ENCODE measurements at places on chromosomes 3 and 15. TPM values are rescaled to one million over a fixed set of nuclear protein-coding genes. Genes with fewer than 3 reads are reported as not detected.

DNA sequence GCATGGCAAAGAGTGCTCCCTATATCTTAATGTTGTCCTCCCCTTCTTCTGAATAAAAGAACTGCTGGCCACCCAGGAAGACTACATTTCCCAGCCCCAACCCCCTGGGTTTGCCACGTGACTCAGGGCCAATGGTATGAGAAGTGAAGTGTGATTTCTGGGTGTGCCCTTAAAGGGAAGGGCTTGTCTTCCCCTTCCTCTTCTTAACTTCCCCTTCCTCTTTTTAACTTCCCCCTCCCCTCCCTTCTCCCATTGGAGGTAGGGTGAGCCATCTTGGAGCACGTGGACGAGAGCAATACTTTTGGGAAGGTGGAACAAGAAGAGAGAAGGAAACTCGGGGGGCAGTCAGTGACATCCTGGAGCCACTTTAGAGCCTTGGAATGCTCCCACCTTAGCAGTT, 6.8 kb upstream of the KBTBD12 start:
- H3K4me3 ChIP-seq = no peak overlapping the region
- H3K4me1 ChIP-seq = no peaks in the 10 kb centered on the region
- H3K27me3 ChIP-seq = no peaks in the 10 kb centered on the region
- no peak overlapping the region for H3K27ac ChIP-seq
- H3K36me3 ChIP-seq = no peaks in the 10 kb centered on the region

TRIM42 gene
- total RNA-seq = not detected

DNA sequence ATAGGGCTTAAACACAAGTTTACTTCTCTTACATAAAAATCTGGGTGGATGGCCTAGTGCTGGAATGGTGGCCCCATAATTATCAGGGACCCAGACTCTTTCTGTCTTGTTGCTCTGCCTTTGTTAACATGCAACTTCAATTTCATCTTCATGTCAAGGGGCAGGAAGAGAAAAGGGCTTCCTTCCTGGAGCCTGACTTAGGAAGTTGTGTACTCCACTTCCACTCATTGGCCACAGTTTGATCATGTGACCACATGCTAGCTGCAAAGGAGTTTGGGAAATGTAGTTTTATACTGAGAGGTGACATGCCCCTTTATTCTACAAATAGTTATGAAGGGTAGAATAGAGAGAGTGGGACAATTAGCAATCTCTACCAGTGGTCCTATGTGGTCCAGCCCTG, 39.3 kb downstream of the RHCG start:
- no peak for DNase-seq
- no peak overlapping the region for H3K27ac ChIP-seq
- H3K27me3 ChIP-seq = peaks cover 25% of the 10 kb centered on the region
- H3K36me3 ChIP-seq = no peaks in the 10 kb centered on the region
- H3K4me3 ChIP-seq = no peak overlapping the region
- H3K4me1 ChIP-seq = peaks cover 4% of the 10 kb centered on the region

DNA sequence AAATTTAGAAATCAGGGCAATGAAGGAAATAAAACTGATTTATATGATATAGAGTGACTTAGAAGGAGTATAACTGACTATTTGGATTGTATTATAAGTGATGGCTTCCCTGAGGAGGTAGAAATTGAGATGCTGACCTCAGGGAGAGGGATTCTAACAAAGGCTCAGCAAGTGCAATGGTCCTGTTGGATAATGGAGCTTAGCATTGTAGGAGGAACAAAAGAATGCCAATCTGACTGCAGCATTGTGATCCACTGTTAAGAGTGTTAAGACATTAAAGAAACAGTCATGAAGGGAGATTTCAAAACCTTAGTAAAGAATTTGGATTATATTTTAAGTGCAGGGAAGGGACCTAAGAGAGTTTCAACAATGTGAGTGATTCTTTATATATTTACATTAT, 158.4 kb upstream of the NAALADL2 start:
- no peaks in the 10 kb centered on the region for H3K4me1 ChIP-seq
- H3K36me3 ChIP-seq = no peaks in the 10 kb centered on the region
- no peak overlapping the region for H3K27ac ChIP-seq
- no peak overlapping the region for H3K4me3 ChIP-seq

GATA2 gene
- total RNA-seq = 0.40 TPM

HIGD2B gene
- total RNA-seq = not detected

DNA sequence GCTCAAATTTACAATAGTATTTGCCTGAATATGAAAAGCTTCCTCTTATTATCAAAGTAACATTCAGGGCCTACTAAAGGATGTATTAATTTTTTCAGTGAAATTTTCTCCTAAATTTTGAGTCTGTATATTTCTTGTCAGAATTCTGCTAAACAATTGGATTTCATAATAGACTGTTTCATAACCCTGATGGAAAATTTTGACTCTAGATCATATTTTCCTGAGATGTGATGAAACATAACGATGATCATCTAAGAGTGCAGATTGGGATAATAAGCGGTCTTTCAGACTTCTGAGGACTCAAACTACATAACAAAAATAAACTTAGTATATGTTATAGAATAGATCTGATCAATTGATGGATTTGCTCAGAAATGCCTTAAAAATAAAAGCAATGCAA, 574.5 kb upstream of the TBL1XR1 start:
- H3K27ac ChIP-seq = no peak overlapping the region
- no peaks in the 10 kb centered on the region for H3K27me3 ChIP-seq
- no peaks in the 10 kb centered on the region for H3K36me3 ChIP-seq
- no peak overlapping the region for H3K4me3 ChIP-seq
- no peak for DNase-seq

GRCh38 chr3:61908382-61908781, 347.0 kb downstream of the PTPRG start:
- H3K27ac ChIP-seq = no peak overlapping the region
- H3K4me1 ChIP-seq = peaks cover 8% of the 10 kb centered on the region
- no peak for DNase-seq
- H3K4me3 ChIP-seq = no peak overlapping the region
- no peaks in the 10 kb centered on the region for H3K27me3 ChIP-seq

PLCH1 gene
- 17.4 TPM for total RNA-seq

MOBP gene
- total RNA-seq = 0.10 TPM

SMAD6 gene
- total RNA-seq = 7.0 TPM

DNA sequence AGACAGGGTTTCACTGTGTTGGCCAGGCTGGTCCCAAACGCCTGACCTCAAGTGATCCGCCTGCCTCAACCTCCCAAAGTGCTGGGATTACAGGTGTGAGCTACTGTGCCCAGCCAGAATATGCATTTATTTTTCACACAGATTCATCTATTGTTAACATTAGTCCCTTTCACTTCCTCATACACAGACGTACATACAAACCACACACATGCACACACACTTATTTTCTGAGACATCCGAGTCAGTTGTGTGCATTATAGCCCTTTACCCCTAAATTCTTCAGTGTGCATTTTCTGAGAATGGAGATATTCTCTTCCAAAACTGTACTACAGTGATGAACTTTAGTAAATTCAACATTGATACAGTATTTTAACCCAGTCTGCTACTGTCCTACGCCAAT, 15.0 kb upstream of the MEX3B start:
- H3K4me1 ChIP-seq = peaks cover 2% of the 10 kb centered on the region
- no peak for DNase-seq
- H3K27me3 ChIP-seq = peaks cover 34% of the 10 kb centered on the region
- H3K4me3 ChIP-seq = no peak overlapping the region
- no peak overlapping the region for H3K27ac ChIP-seq
- H3K36me3 ChIP-seq = no peaks in the 10 kb centered on the region

PP2D1 gene
- total RNA-seq = not detected

GRCh38 chr3:150469031-150469930, 61.2 kb downstream of the TSC22D2 start:
- H3K36me3 ChIP-seq = no peaks in the 10 kb centered on the region
- no peak overlapping the region for H3K4me3 ChIP-seq
- H3K4me1 ChIP-seq = no peaks in the 10 kb centered on the region

- no peaks in the 10 kb centered on the region for H3K36me3 ChIP-seq
- no peak for DNase-seq
- no peak overlapping the region for H3K27ac ChIP-seq
- H3K4me1 ChIP-seq = no peaks in the 10 kb centered on the region
- no peak overlapping the region for H3K4me3 ChIP-seq
- no peaks in the 10 kb centered on the region for H3K27me3 ChIP-seq
These were observed 39.2 kb upstream of the GOLIM4 start for GRCh38 chr3:168134931-168135330.

SEMA3G gene
- 1.5 TPM for total RNA-seq

GRCh38 chr15:96262549-96263489, 67.7 kb upstream of the NR2F2 start:
- H3K4me1 ChIP-seq = no peaks in the 10 kb centered on the region
- H3K27ac ChIP-seq = no peak overlapping the region
- no peaks in the 10 kb centered on the region for H3K36me3 ChIP-seq
- H3K27me3 ChIP-seq = no peaks in the 10 kb centered on the region
- no peak overlapping the region for H3K4me3 ChIP-seq

- DNase-seq = no peak
- no peak overlapping the region for H3K4me3 ChIP-seq
- no peaks in the 10 kb centered on the region for H3K36me3 ChIP-seq
- H3K27ac ChIP-seq = no peak overlapping the region
- no peaks in the 10 kb centered on the region for H3K27me3 ChIP-seq
- peaks cover 28% of the 10 kb centered on the region for H3K4me1 ChIP-seq
These were observed 88.5 kb upstream of the LIMD1 start for GRCh38 chr3:45506084-45506483.

- H3K27ac ChIP-seq = no peak overlapping the region
- H3K4me3 ChIP-seq = no peak overlapping the region
- H3K4me1 ChIP-seq = no peaks in the 10 kb centered on the region
These were observed 181.9 kb upstream of the TTC14 start for GRCh38 chr3:180420016-180420415.

SLC51A gene
- 9.8 TPM for total RNA-seq

- DNase-seq = no peak
- H3K36me3 ChIP-seq = no peaks in the 10 kb centered on the region
- H3K4me3 ChIP-seq = no peak overlapping the region
- peaks cover 2% of the 10 kb centered on the region for H3K4me1 ChIP-seq
- no peak overlapping the region for H3K27ac ChIP-seq
These were observed 32.9 kb upstream of the FBLN2 start for GRCh38 chr3:13515786-13516759.

- no peaks in the 10 kb centered on the region for H3K27me3 ChIP-seq
- no peaks in the 10 kb centered on the region for H3K36me3 ChIP-seq
- no peak for DNase-seq
- no peak overlapping the region for H3K27ac ChIP-seq
- H3K4me1 ChIP-seq = peaks cover 2% of the 10 kb centered on the region
These were observed 10.5 kb downstream of the ANPEP start for GRCh38 chr15:89803941-89804800.

- H3K4me3 ChIP-seq = no peak overlapping the region
- no peak for DNase-seq
- H3K4me1 ChIP-seq = no peaks in the 10 kb centered on the region
- no peaks in the 10 kb centered on the region for H3K36me3 ChIP-seq
These were observed 36.3 kb downstream of the METTL6 start for GRCh38 chr3:15391007-15391406.
